Coronary artery (tissue), 2 donors: ENCODE measurements at places on chromosomes 6 and 20.
A peak's percentile ranks its signal among the peaks of the same experiment; 100 is the strongest.

- DNase-seq: no peak
Observed at GRCh38 chr6:85685713-85686112, 43.0 kb upstream of the SYNCRIP start.

GRCh38 chr6:7907159-7907558, 3.4 kb downstream of the TXNDC5 start:
- no peak for DNase-seq

DNA sequence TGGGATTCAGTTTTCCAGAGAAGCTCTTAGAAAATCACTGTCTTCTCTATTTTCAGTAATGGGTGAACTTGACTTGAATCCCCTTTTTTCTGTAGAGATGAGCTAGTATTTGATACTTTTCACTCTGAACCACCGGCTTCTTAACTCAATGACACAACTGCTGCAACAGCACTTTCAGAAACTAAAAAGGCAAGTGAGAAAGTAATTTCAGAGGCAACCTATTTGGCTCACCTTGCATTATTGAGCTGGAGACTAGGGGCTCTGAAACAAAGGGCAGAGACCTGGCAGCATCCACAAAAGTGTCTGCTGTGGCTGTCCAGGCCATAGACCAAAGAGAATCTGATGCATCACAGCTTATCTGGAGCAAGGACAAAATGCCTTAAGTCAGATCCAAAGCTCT, 289.8 kb upstream of the IRAK1BP1 start:
- no peak for DNase-seq

DNA sequence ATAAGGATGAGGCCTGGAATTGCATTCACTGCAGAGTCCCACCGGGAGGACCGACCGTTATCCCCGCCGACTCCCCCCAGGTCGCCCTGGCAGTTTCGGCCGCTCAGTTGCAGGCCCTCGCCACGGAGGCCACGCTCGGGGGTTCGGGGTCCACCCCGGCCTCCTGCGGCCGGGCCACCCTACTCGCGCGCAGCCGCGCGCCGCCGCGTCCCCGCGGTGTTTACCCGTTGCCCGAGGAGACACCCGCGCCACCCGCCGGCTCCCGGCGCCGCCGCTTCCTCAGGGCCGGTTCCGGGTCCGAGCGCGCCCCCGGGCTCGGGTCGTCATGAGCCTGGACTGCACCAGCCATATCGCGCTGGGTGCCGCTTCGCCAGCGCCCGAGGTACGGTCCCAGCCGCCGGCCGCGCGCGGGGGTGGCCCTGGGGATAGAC, at the start of gene CCDC170:
TSS of gene CCDC170 (plus strand) at position 214 of the 431 bp plus-strand sequence. CDS start at position 326, 112 bp downstream.
- DNase-seq: peak; percentile 75

GRCh38 chr6:129767776-129768485, 58.0 kb upstream of the ARHGAP18 start:
- DNase-seq: no peak

DNA sequence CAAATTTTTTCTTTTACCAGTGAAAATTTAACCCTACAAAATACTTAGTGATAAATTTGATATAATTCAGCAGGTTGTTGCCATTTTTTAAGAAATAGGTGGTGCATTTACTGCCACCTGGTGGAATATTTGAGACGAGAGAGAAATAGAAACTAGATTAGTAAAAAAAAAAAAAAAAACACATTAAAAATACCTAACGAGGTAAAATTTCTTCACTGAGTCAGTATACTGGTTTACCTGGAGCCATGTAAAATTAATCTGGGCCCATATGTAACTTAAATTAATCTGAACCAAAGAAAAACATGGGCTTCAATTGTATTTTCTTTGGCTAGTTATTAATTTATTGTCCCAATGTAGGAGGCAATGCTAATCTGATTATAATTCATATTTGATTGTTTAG, 520.8 kb downstream of the EPM2A start:
- no peak for DNase-seq

DNA sequence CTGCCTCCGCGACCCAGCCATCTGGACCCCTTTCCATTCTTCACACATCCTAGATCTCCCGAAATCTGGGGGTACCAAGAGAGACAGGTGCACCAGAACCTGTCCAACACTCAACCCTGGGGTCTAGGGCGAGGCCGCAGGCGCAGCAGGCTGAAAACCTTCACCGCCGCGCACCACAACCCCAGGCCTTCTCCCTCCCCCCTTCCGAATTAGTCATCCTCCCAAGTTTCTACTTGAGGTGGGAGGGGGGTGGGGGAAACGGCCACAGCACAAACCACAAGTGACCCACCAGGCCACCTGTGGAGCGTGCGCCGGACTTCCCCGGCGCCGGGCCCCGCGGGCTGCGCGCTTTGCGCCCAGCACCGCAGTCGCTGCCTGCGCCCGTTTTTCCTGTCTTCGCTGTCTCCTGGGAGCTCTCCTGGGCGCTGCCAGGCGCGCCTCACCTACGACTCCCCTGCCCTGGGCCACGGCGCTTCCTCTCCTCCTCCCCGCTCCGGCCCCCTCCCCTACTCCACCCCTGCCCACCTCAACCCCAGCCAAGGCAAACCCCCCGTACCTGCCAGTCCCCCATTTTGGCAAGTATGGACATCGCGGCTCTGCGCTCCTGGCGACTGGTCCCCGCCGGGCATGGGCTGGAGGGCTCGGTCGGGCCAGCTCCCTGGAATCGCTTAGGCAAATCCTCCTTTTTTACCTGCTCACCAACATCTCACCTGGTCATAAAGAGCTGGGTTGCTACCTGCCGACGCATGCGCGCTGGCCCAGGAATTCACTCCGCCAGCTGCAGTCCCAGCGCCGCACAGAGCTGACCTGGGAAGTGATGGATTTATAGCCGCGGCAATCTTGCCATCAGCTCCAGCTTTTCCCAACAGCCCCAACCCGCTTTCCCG, 4.2 kb upstream of the TFAP2A start:
- no peak for DNase-seq

DNA sequence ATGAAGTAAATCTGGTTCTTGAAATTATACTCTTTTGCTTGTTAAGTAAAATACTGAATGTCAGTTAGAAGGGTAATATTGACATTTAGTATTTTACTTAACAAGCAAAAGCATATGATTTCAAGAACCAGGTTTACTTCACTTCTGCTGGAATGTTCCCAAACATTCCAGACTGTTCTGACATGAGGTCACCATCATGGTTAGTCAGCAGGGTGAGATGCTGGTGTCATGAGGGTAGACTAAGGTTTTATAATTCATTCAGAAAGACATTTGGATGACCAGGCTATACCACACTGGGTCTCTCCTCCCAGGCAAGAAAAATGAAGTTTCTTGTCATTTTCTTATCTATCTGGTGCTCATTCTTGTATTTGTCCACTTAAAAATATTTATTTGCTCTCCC, 414.4 kb upstream of the MMS22L start:
- DNase-seq: no peak

GRCh38 chr6:161038229-161039031, 46.9 kb downstream of the MAP3K4 start:
- no peak for DNase-seq

- DNase-seq: no peak
Observed at GRCh38 chr20:37700301-37700700, 6.5 kb downstream of the CTNNBL1 start.

DNA sequence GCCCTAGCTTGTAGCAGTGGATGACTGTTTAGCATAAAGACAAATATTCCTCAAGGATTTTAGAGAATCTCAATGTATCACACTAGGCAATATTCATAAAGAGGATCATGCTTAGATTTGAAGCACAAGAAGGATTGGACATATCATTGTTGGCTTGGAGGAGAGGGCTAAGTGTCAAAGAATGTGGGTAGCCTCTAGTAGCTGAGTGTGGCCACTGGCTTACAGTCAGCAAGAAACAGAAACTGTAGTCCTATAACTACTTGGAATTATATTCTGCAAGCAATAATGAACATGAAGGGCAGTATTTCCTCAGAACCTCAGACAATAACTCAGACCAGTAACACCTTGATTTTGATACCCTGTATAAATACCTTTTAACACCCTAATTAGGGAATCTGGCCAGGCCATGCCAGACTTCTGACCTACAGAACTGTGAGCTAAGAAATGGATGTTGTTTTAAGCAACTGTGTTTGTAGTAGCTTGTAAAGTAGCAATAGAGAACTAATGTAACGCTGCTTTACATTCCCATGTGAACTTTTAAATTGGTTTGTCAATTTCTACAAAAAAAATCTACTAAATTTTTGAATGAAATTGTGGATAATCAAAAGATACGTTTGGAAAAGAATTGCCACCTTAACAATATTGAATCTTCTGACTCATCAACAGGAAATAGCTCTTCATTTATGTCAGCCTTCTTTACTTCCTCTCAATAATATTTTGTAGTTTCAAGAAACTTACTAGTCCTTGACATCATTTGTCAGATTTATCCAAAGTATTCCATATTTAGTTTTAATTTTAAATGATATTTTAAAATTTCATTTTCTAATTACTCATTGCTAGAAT, 65.2 kb upstream of the RSPO3 start:
- DNase-seq: no peak

DNA sequence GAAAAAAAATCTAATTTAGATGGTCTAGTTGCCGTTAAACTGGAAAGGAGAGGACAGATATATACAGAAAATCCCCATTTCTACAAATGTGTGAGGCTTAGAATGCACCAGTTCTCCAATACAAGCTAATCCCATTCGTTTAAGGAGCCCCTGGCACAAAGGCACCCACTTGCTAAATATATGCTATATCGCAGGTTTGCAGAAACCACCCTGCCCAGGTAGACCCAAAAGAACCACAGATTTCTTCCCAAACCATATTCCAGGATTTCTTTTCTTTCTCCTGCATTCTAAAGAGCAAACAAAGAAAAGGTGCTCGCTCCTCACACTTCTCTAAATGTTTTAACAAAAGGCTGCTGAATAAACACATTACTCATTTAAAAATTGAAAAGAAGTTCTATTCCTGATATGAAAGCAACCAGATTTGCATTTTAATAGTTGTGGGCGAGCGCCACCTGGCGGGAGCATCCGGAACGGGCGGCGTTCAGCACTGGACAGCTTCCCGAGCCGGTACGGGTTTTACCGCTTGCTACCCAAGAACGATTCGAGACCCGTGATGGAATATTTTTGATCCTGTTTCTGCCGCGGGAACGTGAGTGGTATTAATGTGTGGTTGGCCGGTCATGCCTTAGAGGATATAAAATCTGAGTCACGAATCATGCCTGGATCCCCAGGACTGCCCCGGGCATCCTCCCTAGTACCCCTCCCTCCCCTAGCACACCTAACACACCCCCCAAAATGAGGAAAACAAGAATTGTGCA, 2.1 kb downstream of the PTPRT start:
- no peak for DNase-seq

- DNase-seq: no peak
Observed at GRCh38 chr20:3043322-3043721, at the start of gene GNRH2. Gene GNRH2 (plus strand): TSS chr20:3043622. CDS start chr20:3044415, 793 bp downstream.

DNA sequence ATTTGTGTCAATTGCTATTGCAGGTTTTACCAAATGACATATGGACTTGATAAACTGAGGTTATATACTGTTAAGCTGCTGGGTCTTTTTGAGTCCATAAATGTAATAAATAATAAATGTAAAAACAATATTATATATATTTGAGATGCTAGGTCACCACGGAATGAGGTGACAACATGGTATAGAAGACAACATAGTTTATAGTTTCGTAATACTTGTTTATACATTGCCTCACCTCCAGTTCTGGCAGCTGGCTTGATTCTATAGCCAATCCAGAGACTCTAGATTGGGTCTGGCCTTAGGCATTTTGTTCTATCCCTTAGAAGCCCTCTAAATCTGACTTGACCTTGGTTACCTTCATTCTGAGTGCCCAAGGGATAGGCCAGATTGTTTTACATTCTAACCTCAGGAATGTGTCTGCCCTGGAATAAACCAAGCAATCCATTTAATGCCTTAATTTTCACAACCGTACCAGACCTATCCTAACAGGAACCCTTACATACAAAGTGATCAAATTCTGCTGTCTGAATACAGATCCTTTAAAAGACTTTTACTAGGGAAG, 61.5 kb upstream of the STXBP5 start:
- DNase-seq: no peak

DNA sequence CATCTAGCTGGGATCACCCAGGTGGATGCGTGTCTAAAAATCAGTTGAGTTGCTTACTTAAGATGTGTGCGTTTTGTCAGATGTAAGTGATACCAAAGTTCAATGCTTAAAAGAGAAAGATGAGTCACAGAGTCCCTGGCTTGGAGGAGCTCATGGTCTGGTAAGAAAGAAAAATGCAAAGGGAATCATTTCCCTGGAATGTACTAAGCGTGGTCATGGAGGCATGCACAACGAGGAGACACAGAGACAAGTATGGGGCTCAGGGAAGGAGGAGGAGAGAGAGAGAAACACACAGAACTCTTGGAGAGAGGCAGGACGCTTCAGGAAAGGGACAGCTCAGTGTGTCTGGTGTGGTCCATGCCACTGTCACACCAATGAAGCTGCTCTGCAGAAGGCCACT, 186.9 kb upstream of the GMDS start:
- no peak for DNase-seq

- DNase-seq: no peak
Observed at GRCh38 chr20:8144282-8145245, 12.5 kb downstream of the PLCB1 start.

GRCh38 chr20:37415118-37416085, 69.5 kb downstream of the SRC start:
- no peak for DNase-seq

GRCh38 chr20:10297684-10298240, 79.1 kb downstream of the SNAP25 start:
- DNase-seq: no peak

- DNase-seq: no peak
Observed at GRCh38 chr6:803191-803977, 110.4 kb upstream of the EXOC2 start.

DNA sequence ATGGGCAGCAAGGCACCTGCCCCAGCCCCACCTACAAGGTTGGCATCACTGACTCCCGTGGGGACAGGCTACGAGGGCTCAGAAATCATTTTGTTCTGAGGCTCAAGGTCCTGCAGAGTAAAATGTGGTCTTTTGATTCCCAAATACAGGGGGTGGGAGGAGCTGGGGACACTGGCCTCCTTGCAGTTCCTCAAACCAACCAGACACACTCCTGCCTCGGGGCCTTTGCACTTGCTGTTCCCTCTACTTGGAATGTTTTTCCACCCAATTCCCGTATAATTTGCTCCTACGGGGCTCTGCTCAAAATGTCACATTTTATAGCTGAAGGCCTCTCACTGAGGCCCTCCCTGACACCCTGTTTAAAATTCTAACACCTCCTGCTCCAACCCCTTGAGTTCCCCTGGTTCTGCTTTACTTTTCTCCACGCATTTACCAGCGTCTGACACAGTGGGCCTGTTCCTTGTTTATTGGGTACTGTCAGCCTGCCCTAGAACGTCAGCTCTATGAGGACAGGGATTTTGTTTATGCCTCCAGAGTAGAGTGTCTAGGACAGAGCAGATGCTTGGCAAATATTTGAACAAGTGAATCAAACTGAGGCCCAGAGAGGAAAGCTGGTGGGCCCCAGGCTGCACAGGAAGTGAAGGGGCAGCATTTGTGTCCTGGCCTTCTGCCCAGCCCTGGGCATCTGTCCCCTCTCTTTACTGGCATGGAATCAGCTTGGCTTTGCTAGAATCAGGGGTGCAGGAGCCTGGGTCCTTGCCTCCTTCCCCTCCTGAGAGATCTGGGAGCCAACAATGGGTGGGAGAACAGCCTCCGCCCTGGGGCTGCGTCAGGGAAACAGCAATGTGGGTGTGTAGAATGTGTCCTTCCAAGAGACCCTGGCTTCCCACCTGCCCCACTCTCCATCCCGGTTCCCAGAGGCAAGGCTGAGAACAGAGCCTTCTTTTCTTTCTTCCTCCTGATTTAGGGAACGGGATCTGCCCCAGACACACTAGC, 18.5 kb downstream of the NOL4L start:
- DNase-seq: no peak

- DNase-seq: no peak
Observed at GRCh38 chr6:53347250-53347920, 1.4 kb downstream of the ELOVL5 start.
